ENCODE measurements at places on chromosomes 2 and 18.

DNA sequence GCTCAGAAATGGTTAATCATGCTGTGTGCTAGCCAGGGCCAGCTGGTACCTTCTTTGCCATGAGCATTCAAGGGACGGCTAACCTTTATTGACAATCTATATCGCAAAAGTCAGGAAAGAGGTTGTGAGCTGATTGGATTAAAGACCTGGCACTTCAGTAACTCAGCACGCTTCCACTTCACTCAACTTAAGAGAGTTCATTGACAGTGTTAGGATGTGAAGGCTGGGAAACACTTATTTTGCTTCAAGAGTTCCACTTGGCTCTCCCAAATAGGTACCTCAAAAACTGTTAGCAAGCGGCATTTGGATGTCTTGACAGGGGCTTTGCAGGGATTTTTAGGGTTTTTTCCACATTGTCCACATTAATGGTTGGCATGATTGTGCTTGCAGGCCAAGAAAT, 25.1 kb upstream of the TXNDC2 start:
- DNase-seq, result no peak

DNA sequence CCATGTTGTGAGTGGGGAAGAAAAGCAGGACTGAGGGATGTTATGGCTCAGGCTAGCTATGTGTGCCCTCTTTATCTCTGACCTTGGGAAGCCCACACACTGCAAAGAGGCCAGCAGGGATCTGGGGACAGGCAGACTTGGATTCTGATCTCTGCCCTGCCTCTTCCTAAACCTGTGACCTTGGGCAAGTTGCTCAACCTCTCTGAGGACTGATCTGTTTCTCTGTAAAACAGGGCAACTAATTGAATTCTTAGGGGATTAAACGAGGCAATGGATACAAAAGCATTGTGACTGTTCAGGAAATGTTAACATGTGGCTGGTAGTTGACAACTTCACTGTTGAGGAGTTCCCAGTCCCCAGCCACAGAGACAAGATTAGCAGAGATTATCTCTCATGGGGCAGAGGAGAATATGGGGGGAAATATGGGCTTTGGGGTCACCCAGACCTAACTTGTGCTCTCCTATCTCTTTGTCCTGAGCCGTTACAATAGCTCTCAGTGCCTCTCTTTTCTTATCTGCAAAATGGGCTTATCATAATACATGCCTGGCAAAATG, 184.7 kb upstream of the GLI2 start:
- DNase-seq, result no peak

DNA sequence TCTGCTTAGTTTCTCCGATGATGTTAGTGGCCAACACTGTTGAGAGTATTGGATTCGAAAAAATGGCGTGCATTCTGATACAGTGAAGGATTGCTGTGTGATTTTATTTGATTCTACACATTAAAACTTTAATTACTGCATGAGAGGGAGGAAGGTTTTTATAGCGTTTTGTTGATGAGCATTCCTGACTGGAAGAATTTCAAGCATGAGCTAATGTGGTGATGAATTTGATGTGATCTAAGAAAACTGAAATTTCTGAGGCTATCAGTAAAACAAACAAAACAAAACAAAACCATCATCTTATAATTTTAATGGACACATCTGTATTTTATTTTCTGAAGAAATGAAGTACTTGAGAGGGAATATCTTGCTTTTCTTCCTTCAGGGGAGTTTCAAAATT, 59.6 kb downstream of the ITGB6 start:
- no peak for DNase-seq

DNA sequence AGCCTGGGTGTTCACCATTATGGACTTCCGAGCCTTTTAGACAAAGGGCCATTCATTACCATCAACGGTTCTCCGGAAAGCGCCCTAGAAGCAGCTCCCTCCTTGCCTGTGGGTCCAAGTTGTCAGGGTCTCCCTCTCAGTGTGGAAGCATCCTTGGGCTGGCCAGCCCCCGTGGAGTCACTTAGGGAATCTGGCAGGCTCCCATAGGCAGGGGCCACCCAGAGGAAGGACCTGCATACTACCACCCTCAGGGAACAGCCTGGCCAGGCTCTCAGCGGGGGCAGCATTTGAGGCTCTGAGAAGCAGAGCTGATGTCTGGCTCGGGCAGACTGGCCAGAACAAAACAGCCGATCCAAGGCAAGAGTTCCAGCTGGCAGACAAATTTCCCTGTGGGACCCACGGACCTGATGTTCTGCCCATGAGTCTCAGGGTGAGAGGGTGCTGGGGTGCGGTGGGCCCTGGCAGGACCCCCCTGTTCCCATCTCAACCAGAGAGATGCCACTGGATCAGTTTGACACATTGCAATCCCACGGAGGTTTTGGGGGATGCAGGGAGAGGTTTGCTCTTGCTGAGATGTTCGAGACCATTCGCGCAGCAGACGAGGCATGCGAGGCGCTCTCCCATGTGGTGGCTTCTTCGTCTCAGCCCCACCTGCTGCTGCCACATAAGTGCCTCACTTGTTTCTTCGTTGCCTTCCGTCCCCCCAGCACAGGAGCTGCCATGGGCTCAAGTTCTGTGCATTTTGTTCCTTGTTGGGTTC, 56.9 kb downstream of the ACKR3 start:
- no peak for DNase-seq

GRCh38 chr2:221649051-221649775, 77.1 kb upstream of the EPHA4 start:
- no peak for DNase-seq

DNA sequence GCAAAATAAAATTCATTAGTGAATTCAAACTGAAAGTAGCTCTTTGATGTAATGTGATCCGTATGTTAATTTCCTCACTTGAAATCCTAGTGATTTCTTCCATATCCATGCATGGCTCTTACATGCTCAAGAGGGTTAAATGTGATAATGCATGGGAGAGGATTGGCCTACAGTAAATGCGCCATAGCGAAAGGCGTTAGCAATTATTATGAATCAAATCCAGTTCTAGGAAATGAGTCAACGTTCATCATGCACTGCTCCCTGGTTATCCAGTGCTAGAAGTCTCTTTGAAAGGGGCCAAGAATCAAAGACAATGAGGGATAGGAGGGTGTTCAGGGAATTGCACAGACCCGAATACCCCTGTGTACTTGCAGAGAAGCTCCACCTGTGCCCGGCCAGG, 101.4 kb upstream of the RASGRP3 start:
- peak; percentile 88 for DNase-seq

- DNase-seq, result no peak
Measured at GRCh38 chr2:127783101-127783500, 27.9 kb downstream of the WDR33 start.

- peak; percentile 78 for DNase-seq
Measured at GRCh38 chr2:145593991-145594614, 1074.2 kb upstream of the ZEB2 start.

All from dermis blood vessel endothelial cell (primary cell).